ENCODE measurements at places on chromosomes 4 and X.

GRCh38 chrX:129077424-129078170, 445.7 kb downstream of the SMARCA1 start:
- DNase-seq, result no peak

DNA sequence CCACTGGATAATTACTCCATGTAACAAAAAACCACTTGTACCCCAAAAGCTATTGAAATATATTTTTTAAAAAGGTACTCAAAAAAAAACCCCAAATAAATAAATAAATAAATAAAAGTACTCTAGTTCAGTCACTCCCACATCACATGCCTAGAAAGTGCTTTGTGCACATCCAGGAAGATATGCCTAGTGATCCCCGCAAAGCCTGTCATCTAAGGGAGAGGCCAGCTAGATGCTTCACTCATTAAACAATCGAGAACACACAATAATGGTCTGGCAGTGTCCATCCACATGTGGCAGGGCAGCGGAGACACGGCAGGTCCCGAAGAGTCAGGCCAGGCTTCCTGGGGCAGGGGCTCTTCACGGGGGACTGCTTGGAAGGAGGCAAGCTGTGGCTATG, 47.6 kb downstream of the RAB33B start:
- no peak for DNase-seq

DNA sequence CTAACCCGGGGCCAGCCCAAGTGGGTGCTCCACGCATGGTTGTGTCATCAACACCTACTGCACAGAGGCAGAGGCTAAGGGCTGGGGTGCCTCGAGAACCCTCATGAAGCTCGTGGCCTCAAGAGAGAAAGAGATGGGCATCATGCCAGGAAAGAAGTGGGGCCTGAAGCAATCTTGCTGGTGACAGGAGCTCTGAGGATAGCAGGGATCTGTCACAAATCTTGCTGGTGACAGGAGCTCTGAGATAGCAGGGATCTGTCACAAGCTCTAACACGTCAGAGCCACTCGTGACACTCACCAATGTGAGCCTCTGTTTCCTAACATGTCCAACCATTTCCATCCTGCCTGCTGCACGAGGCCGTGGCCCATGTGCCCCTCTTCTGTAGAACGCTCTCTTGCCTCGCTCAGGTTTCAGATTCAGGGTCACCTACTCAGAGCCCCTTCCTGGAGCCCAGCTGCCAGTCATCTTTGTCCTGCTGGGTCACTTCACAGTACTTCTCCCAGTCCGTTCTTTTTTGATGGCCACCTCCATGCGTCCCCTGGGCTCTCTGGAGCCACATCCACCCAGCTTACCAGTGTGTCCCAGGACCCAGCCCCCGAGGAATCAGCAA, 21.1 kb downstream of the PNMA6E start:
- no peak for DNase-seq

- peak; percentile 31 for DNase-seq
Observed at GRCh38 chr4:152063621-152064240, 302.9 kb upstream of the GATB start.

GRCh38 chr4:102639598-102639997, 121.2 kb downstream of the MANBA start:
- no peak for DNase-seq

DNA sequence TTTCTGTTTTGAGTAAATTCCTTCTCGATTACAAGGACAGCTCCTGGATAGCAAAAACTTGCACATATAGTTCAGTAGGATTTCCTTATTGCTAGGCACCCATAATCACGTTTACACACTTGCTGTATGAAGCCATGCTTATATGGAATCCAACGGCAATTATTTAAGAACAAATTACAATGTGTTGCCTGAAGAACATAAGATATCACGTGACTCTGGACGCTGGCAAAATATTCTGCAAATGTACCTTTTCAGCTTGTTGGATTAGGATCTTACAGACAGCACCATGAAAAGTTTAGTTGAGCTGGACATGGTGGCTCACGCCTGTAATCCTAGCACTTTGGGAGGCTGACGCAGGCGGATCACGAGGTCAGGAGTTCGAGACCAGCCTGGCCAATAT, 17.4 kb downstream of the MFAP3L start:
- DNase-seq, result no peak

GRCh38 chr4:161178310-161178709, 985.5 kb downstream of the FSTL5 start:
- no peak for DNase-seq

GRCh38 chr4:3640587-3640962, 108.4 kb upstream of the LRPAP1 start:
- DNase-seq, result no peak
